Body of pancreas (tissue), 4 donors: ENCODE measurements at places on chromosomes 12 and 14. TPM values are rescaled to one million over a fixed set of nuclear protein-coding genes. Genes with fewer than 3 reads are reported as not detected.

DNA sequence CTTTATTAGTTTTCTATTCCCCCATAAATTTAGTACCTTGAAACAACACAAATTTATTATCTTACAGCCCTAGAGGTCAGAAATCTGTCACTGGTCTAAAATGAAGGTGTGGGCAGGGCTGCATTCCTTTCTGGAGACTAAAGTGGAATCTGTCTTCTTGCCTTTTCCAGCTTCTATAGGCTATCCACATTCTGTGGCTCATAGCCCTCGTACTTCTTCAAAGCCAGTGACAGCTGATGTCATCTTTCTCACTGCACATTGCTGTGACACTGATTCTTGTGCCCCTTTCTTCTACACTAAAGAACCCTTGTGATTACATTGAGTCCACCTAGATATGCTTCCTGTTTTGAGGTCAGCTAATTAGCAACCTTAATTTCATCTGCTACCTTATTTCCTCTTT is 23.2 kb upstream of the DCN start:
- DNase-seq = no peak
- no peak overlapping the region for H3K4me3 ChIP-seq
- no peaks in the 10 kb centered on the region for H3K4me1 ChIP-seq
- no peak overlapping the region for H3K27ac ChIP-seq
- H3K36me3 ChIP-seq = no peaks in the 10 kb centered on the region

The RPGRIP1 gene
- not detected for total RNA-seq

DNA sequence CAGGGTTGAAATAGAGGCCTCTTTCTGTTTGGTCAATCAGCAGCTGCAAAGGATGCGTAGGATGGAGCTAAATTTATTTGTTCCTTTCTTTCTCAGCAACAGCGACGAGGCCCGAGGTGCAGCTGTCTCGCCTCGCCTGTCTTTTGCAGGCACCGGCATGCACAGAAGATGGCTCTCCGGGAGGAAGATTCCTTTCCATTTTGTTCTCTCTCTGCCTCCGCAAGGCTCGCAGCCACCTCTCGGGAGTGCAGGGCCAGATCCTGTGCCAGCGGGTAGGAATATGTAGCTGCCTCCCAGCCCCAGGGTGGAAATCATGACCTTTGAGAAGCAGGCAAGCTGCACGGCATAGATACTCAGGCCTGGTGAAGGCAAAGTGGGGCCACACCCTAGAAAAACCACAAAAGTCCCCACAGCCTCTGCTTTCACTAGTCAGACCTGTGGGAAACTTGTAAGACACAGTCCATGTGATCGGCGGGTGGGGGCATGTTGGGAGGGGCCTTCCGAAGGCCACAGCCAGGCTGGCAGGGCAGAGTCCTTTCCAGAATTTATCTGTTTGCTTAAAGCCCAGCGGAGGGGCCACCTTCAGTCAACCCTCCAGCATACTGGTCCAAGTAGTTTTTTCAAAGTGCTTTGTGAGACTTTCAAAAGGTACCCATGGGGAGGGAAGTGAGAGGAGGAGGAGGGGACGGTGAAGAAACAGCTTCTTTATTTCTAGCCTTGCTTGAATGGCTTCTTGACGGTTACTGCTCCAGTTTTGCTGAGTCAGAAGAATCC is at the start of gene MAP1LC3B2:
TSS of gene MAP1LC3B2 (plus strand) at position 220 of the 774 bp plus-strand sequence. CDS start 16,562 bp downstream, outside the sequence.
- DNase-seq = peak; percentile 79
- peak within 1 kb of the TSS; percentile 60 for H3K27ac ChIP-seq
- peaks cover 12% of the 10 kb centered on the region for H3K4me1 ChIP-seq
- H3K36me3 ChIP-seq = no peaks in the 10 kb centered on the region

DNA sequence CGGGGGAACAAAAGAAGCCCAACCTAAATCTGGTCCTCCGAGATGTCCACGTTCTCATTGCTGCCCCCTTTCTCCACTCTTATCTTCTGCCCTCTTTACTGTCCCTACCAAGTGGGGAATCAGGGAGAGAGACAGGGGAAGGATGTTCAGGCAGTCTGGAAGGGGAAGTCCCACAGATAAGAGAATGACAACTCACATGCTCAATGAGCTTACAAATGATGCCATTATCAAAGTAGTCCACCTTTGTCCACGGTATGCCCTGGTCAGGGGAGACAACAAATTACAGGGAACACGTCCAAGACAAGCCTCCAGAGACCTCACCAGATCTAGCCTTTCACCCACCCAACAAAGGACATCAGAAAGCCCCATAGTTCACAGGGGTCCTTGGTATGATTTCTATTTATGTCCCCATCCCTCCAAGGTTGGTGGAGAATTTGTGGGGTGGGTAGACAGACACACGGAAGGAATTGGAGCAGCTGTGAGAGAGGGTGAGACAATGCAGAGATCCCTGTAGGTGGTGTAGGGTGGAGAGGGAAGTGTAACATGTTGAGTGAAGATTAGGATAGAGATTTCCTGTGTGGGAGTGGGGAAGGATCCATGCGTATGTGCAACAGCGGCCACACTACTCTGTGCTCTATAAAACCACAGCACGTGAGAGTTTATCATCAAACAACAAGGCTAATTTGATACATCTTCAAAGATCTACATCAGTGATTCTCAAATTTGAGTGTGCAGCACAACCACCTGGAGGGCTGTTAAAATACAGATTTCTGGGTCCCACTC is 10.7 kb downstream of the MYO1A start:
- no peak for DNase-seq
- no peaks in the 10 kb centered on the region for H3K27me3 ChIP-seq
- H3K27ac ChIP-seq = no peak overlapping the region
- H3K36me3 ChIP-seq = no peaks in the 10 kb centered on the region

DNA sequence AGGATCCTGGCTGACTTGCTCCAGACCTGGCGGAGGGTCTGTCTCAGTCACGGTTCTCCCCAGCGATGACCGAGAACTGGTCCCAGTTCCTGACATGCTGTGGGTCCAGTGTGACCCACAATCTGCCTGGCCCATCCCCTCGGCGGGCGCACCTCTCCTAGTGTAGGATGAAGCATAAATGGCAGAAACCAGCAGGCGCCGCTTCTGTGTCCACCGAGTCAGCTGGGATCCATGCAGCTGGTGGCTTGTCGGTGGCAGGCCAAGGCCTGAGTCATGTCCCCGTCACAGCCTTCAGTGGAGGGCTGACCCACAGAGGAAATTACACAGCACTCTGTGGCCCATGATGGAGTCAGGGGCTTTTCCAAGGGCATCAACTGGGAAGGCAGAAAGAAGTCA is 38.5 kb downstream of the NFKBIA start:
- H3K4me1 ChIP-seq = peaks cover 17% of the 10 kb centered on the region
- H3K27me3 ChIP-seq = no peaks in the 10 kb centered on the region
- H3K4me3 ChIP-seq = no peak overlapping the region
- no peak for DNase-seq
- H3K27ac ChIP-seq = no peak overlapping the region
- no peaks in the 10 kb centered on the region for H3K36me3 ChIP-seq

DNA sequence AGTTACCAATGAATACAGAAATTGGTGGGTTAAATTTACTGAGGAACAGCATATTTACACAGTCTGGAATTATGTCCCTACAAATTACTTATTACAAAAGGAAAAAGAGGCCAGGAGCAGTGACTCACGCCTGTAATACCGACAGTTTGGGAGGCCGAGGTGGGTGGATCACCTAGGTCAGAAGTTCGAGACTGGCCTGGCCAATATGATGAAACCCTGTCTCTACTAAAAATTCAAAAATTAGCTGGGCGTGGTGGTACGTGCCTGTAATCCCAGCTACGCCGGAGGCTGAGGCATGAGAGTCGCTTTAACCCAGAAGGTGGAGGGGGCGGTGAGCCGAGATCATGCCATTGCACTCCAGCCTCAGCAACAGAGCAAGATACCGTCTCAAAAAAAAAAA is 52.6 kb downstream of the HECTD1 start:
- no peak overlapping the region for H3K27ac ChIP-seq
- DNase-seq = no peak
- H3K36me3 ChIP-seq = peaks cover 6% of the 10 kb centered on the region
- no peaks in the 10 kb centered on the region for H3K4me1 ChIP-seq
- no peak overlapping the region for H3K4me3 ChIP-seq

GRCh38 chr12:13023811-13024530 is 20.2 kb upstream of the FAM234B start:
- no peaks in the 10 kb centered on the region for H3K36me3 ChIP-seq
- no peaks in the 10 kb centered on the region for H3K27me3 ChIP-seq
- H3K4me1 ChIP-seq = no peaks in the 10 kb centered on the region
- no peak overlapping the region for H3K27ac ChIP-seq

DNA sequence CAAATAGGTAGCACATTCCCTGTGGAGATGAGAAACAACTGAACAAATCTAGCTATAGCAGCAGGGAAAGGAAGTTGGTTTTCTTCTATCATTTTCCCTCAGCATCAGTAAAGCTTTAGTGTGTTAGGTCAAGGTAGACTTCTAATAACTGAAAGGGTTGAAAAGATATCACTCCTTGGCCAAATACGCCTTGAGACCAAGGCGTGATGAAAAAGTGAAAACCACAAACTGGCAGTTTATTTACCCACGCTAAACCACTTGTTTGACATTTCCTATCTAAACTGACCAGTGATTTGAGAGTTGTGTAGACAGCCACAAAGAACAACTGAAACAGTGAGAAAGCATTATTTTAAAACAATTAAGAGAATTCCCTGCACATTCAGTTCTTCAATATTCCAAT is 99.6 kb upstream of the SOX5 start:
- no peak for DNase-seq
- no peaks in the 10 kb centered on the region for H3K27me3 ChIP-seq
- no peak overlapping the region for H3K4me3 ChIP-seq
- H3K27ac ChIP-seq = no peak overlapping the region
- peaks cover 7% of the 10 kb centered on the region for H3K4me1 ChIP-seq

The FBLN5 gene
- 129 TPM for total RNA-seq

GRCh38 chr14:84527706-84528105 is 1002.2 kb upstream of the FLRT2 start:
- no peaks in the 10 kb centered on the region for H3K36me3 ChIP-seq
- H3K4me1 ChIP-seq = no peaks in the 10 kb centered on the region
- H3K4me3 ChIP-seq = no peak overlapping the region
- H3K27ac ChIP-seq = no peak overlapping the region

The RAD9B gene
- 2.3 TPM for total RNA-seq

GRCh38 chr14:39722547-39723273 is 290.5 kb upstream of the FBXO33 start:
- H3K4me3 ChIP-seq = no peak overlapping the region
- H3K27ac ChIP-seq = no peak overlapping the region
- H3K27me3 ChIP-seq = no peaks in the 10 kb centered on the region

- H3K27me3 ChIP-seq = peaks cover 17% of the 10 kb centered on the region
- H3K4me1 ChIP-seq = peaks cover 21% of the 10 kb centered on the region
- H3K36me3 ChIP-seq = peaks cover 3% of the 10 kb centered on the region
- H3K4me3 ChIP-seq = no peak overlapping the region
- H3K27ac ChIP-seq = no peak overlapping the region
- DNase-seq = no peak
Observed at GRCh38 chr12:122206111-122206881, 2.8 kb downstream of the B3GNT4 start.

DNA sequence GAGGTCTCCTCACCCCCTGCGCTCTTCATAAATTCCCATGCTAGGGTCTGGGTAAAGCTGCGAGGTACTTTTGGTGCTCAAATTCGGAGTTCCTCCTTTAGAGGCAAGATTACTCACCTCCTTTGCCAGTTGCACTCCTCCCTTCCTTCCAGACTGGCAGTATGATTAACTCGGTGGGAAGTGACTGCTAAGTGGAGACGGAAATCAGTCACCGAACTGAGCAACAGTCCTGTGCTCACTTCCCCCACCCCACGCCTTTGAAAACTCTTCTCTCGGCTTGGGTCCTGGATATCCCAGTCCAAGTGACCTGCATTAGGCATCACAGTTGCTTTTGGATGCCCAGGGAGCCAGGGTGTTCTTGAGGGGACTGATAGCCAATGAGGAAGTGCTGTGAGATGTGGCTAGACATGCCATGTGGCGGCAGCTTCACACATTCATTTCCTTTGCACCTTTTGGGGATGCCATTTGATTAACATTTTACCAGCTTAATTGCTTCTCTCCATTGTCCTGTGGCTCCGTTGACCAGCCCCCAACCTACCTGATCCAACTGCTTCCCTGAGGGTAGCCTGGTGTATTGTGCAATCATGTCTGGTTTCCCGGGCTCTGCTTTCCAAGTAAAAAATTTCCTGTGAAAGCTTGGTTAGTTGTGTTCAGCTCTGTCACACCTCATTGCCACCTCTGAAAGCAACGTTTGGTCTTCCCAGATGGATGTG is 840 bp downstream of the PNP start:
- H3K36me3 ChIP-seq = no peaks in the 10 kb centered on the region
- H3K4me1 ChIP-seq = peaks cover 26% of the 10 kb centered on the region
- no peaks in the 10 kb centered on the region for H3K27me3 ChIP-seq
- peak; percentile 26 for DNase-seq
- H3K27ac ChIP-seq = peak overlapping the region; percentile 88

DNA sequence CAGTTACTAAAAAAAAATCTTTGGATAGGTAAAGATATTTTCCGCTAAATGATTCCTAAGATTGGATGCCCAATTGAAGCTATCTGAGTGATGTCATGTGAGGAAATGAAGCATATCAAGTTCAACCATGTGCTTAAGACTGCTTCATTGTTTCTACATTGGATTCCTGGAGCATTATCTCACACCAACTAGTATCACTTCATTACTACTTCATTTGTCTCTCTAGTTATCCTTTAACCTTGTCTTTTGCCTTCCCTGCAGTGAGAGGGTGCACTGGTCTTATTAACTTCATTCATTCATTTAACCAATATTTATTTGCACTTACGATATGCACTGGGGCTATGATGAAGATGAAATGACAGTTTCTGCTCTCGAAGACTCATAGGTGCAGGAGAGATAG is 198.1 kb downstream of the SLC38A4 start:
- no peak overlapping the region for H3K27ac ChIP-seq
- no peaks in the 10 kb centered on the region for H3K27me3 ChIP-seq
- no peaks in the 10 kb centered on the region for H3K36me3 ChIP-seq
- H3K4me1 ChIP-seq = peaks cover 13% of the 10 kb centered on the region
- no peak for DNase-seq

The KLRC3 gene
- total RNA-seq = not detected

GRCh38 chr12:78177298-78177697 is 346.6 kb downstream of the NAV3 start:
- no peaks in the 10 kb centered on the region for H3K27me3 ChIP-seq
- no peak overlapping the region for H3K4me3 ChIP-seq
- no peak overlapping the region for H3K27ac ChIP-seq
- DNase-seq = no peak
- H3K4me1 ChIP-seq = no peaks in the 10 kb centered on the region
- no peaks in the 10 kb centered on the region for H3K36me3 ChIP-seq

The CSRP2 gene
- total RNA-seq = 19.7 TPM

GRCh38 chr12:42097971-42098370 is 46.7 kb downstream of the GXYLT1 start:
- no peak overlapping the region for H3K27ac ChIP-seq
- H3K27me3 ChIP-seq = no peaks in the 10 kb centered on the region
- no peaks in the 10 kb centered on the region for H3K4me1 ChIP-seq

The CAPS2 gene
- total RNA-seq = 16.9 TPM

GRCh38 chr12:50926415-50926814 is 25.9 kb upstream of the HIGD1C start:
- peak overlapping the region; percentile 71 for H3K27ac ChIP-seq
- no peak for DNase-seq
- peaks cover 47% of the 10 kb centered on the region for H3K4me1 ChIP-seq
- no peaks in the 10 kb centered on the region for H3K36me3 ChIP-seq
- no peaks in the 10 kb centered on the region for H3K27me3 ChIP-seq
- peak overlapping the region; percentile 1 for H3K4me3 ChIP-seq

The SMOC1 gene
- total RNA-seq = 5.3 TPM
